ENCODE measurements at places on chromosomes 11 and 22.

GRCh38 chr11:19323502-19323901, 82.8 kb upstream of the E2F8 start:
- no peak for DNase-seq

GRCh38 chr11:73446766-73447165, 70.6 kb downstream of the RELT start:
- DNase-seq = no peak

DNA sequence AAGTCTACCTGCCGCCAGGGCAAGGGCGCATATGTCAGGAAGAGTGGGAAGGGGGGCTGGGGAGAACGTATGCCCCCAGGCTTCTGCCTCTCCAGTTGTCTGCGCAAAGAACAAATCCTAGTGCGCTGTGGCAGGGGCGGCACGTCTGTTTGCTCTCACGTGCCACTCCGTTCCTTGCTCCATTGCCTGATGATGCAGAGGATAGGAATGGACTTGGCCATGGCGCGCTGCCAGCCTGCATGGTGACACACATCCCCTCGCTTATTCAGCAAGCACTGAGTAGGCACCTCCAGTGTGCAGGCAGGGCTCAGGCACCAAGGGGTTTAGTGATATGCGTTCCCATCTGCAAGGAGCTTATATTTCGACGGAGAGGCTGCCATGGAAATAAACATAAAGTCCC, 45.4 kb upstream of the SLC22A12 start:
- DNase-seq = no peak

DNA sequence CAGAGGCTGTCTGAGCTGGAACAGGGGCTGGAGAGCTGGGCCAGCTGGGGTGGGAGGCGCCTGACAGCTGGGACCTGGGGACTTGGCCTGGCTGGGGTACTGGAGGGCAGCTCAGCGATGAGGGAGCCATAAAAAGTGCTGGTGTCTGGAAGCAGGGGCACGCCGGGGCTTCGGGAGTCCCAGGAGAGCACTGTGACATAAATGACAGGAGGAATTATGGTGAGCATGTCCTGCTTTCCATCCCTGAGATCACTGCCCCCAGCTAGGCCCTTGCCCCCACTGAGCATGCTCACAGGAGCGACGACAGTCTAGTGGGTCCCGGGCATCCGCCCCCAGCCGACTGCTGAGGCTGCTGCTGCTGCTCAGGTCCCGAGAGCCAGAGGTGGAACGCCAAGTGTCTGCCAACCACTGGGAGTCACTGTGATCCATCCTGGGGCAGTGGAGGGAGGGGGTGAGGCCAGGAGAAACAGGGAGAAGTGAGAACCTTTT, 6.2 kb downstream of the ROBO4 start:
- no peak for DNase-seq
